ENCODE measurements at places on chromosomes 11 and 22.

DNA sequence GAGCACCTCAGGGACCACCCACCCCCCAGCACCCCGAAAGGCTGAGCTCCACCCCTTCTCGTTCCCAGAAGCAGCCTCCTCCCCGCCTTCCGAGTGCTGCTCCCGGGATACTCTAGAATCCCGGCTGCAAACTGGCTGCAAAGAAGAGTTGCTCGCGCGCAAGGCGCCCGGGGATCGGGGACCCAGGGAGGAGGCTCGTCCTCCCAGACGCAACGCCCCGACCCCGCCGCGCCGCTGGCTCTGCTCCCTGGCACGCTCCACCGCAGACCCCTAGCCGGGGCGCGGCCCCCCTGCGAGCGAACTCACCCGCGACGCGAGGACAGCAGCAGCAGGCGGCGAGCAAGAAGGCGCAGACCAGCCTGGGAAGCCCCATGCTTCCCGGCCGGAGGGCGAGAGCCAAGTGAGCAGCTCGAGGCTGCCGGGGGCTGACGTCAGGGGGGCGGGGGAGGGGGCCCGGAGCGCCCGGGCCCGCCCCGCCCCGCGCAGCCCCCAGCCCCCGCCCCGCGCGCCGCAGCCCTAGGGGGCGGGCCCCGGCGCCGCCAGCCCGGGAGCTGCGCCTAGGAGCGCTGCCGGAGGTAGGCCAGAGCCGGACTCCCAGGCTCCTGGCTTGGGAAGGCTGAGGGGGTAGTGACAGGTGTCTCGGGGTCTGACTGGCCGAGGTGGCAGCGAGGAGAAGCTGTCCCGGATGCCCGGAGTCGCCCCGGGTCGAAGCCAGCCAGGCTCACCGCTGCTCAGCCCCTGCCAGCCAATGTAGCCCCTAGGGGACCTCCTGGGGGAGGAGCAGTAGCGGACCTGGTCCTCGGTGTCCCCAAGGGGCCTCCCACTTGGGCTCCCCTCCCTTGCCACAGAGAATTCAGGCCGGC is at the start of gene MCAM:
Gene MCAM, minus strand, starts transcription at position 402 of the 863 bp plus-strand sequence. Its CDS starts 29 bp downstream, at position 373.
- DNase-seq = no peak

- no peak for DNase-seq
These were observed 1.6 kb upstream of the ELFN2 start for GRCh38 chr22:37428649-37429586.

GRCh38 chr22:39745789-39746188 is 147.8 kb downstream of the ENTHD1 start:
- no peak for DNase-seq

- no peak for DNase-seq
These were observed 35.3 kb downstream of the MACROD1 start for GRCh38 chr11:64130618-64131017.

DNA sequence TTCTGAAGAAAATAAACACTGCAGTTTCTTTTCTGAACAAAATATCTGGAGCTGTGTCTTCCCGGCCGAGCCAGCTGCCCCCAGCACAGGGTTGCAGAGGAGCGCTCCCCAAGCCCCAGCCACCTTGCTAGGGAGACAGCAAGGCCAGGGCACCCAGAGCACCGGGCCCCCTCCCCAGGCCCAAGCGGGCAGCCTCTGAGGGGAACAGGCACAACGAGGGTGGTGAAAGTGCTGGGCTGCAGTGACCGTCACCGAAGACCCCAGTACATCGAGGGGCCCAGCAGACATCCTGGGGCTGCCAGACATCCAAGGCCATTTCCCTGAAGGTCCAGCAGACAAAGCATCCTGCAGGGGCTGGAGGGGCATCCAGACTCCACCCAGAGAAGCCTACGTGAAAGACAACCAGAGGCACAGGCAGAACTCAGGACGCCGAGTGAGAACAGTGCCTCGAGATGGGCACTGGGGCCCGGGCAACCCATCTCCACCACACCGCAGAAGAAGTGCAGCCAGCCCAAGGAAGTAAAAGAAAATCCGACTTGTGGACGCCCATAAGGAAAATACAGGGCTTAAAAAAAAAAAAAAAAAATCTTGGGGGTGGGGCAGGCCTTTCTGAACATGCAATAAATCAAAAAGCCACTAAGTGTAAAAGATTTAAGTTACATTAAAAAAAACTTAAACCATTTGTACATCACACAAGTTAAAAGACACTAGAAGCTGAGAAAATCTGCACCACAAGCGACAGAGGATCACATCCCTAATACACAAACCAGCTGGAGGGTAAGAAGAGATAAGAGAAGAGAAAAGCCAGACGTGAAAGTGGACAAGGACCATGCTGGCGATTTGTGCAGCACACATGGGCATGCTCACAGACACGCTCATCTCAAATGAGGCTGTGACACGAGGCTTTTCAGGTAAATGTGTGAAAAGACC is 36.0 kb upstream of the COMT start:
- DNase-seq = no peak

- no peak for DNase-seq
These were observed 64.9 kb downstream of the NAV2 start for GRCh38 chr11:19777377-19778102.

DNA sequence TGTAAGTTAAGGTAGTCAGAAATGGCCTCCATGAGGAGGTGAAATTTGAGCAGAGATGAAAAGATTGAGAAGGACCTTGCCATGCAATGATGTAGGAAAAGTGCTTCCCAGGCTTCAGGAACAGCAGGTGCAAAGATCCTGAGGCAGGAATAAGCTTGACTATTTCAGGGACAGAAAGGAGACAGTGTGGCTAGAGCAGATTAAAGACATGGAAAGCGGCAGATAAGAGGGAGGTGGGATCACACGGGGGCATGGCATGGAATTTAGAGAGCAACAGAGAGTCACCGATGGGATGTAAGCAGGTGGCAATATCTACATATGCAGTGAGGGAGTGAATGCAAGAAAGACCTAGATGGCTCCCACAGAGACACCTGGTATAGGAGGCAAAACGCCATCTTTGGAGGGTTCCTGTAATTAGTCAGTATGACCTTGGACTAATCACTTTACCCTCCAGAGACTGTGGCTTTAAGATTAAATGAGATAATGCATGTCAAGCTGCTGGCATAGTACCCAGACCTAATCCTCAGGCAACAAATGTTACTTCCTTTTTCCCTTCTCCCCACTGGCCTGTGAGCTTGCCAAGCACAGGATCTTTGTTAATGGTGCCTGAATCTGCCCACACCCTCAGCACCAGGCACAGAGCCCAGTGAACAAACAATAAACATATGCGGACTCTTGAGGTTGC is 24.6 kb upstream of the ACER3 start:
- no peak for DNase-seq

DNA sequence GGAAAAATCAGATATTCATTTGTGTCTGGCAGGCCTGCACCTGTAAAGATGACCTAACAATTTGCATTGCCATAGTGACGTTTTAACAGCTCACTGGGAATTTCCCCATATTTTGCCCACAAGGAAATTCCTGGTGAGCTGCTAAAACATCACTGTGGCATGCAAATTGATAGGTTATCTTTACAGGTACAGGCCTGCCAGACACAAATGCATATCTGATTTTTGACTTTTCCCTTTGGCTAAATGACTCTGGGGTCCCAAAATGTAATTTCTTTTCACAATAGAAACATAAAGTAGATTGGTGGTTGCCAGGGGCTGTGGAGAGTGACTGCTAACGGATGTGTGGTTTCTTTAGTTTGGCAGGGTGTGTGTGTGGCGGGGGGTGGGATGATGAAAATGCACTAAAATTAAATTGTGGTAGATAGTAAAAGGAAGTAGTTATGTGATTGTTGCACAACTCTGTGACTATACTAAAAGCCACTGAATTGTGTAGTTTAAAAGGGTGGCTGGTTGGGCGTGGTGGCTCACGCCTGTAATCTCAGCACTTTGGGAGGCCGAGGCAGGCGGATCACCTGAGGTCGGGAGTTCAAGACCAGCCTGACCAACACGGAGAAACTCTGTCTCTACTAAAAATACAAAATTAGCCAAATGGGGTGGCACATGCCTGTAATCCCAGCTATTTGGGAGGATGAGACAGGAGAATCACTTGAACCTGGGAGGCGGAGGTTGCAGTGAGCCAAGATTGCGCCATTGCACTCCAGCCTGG is 18.5 kb upstream of the FEZ1 start:
- no peak for DNase-seq

DNA sequence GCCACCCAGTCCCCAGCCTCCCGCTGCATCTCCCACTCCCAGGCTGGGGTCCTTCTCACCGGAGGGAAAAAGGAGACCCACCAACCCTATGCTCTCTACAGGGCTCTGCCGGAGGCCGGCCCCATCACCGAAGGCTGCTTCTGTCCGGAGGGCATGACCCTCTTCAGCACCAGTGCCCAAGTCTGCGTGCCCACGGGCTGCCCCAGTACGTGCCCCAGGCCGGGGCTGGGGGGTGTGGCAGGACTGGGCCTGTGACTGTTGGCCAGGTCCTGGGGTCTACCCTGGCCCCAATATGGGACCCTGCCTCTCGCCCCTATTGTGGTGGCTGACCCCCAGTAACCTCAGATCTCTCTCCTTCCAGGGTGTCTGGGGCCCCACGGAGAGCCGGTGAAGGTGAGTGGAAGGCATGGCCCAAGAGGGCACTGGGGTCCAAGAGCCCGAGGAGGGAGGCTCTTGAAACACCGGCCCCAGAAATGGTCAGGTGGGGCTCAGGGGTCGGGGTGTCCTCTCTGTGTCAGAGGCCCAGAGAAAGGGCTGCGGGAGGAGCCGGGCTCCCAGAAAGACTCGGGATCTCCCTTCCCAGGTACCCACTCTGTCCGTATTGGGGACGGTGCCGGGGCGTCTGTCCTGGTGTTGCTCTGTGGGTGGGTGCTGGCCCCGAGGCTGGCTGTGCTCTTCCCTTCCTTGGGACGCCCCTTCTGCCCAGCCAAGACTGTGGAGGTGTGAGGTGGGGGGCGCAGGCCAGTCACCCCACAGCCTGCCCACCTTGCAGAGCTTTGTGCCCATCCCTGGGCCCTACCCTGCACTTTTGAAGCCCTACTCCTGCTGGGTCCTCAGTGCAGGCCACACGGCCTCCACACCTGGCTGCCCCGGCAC is 26.1 kb upstream of the MUC5B start:
- no peak for DNase-seq

DNA sequence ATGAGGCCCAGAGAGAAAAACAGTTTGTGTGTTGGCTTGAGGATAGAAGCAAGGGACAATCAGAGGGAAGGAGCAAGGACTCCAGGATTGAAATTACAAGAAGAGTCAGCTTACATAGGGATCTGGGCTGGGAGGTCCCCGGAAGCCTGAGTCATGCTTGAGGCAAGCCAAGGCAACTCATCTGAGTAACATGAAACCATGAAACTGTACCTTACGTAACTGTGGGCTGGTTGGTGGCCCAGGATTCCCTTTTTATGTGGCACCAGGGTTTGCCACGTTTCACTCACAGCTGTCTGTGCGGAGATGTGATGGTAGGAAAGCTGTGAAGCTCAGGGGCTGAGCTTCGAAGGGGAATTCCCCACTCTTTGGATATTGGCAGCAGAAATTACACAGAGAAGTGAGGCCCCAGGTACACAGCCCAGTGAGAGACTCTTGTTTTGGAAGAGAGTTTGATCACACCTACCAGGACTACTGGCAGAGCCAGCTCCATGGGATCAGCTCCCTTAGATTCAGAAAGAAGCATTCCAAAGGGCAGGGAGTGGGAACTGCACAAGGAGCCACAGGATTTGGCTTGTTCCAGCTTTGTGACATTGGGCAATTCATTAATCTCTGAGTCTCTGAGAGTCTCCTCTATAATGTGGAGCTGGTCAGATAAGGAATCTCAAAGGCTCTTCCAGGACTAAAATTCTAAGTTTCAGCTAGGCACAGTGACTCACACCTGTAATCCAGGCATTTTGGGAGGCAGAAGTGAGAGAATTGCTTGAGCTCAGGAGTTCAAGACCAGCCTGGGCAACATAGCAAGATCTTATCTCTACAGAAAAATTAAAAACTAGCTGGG is 7.8 kb downstream of the SLC5A1 start:
- no peak for DNase-seq
